Right hindlimb (tissue), 1 donor: ENCODE measurements at places on chromosomes 3 and 15.
A peak's percentile ranks its signal among the peaks of the same experiment; 100 is the strongest.

GRCh38 chr3:123740391-123740822, 143.7 kb downstream of the MYLK start:
- DNase-seq: no peak

DNA sequence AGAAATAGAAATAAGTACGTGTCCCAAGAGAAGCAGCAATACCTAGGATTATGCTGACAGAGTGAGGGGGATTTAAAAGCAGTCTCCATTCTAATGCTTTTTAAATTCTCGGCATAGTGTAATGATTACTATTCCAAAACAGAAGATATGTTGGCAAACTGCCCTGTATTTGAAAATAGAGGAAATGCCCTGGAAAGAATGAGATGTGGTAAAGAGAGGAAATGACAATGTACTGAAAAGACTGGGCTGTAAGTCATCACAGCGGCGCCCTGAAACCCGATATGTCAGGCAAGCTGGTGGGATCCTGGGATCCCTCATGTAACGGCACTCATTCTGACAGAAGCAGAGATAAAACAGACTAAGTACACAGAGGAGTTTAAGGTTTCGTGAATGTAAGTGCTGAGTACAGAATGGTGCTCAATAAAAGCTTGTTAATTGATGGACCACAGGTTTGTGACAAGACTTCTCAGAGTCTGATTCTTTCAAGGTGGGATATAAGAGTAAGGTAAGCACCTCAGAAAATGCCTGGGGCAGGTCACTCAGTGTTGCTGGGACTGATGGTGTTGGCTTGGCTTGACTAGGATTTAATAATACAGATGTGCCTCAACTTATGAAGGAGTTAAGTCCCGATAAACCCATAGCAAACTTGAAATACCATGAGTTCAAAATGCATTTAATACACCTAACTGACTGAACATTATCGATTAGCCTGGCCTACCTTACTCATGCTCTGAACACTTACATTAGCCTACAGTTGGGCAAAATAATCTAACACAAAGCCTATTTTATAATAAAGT, 91.4 kb downstream of the NFKBIZ start:
- peak; percentile 65 for DNase-seq

DNA sequence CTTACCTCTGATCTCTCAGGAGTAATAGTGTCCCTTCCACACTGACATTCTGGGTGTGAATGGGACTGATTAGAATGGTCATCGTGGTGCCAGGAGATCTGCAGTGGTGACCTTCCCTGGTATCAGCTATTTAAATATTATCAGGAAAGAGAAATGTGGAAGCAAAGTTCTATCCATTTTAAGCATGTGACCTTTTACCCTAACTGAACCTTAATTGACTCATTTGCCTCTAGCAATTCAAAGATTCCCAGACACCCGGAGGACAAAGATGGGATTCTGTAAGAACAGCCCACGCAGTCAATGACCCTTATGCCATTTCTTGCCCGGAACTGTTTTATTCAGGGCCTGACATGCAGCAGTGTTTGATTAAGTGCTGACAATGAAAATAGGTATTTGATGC, 10.3 kb downstream of the LIPC start:
- no peak for DNase-seq

GRCh38 chr3:178851564-178851963, 220.0 kb downstream of the ZMAT3 start:
- peak; percentile 58 for DNase-seq

- DNase-seq: no peak
These were observed 359 bp downstream of the TPM1 start for GRCh38 chr15:63042877-63043334.

GRCh38 chr15:62569460-62570404, 404.6 kb upstream of the C2CD4B start:
- DNase-seq: no peak

DNA sequence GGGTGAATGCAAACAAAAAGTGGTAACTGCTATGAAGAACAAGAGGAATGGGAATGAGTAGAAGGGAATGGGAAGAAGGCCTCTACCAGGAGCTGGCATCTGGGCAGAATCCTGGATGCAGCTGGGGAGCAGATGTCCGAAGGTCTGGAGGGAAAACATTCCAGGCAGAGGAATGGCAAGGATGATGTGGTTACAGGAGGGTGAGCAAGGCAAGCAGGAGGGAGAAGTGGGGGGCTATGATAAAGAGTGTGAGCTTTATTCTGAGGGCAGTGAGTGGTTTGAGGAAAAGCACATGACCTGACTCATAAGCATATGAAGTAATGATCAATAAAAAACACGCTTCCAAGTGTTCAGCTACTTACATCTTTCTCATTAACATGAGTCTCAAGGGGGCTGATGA, 17.1 kb downstream of the SKIC8 start:
- no peak for DNase-seq

DNA sequence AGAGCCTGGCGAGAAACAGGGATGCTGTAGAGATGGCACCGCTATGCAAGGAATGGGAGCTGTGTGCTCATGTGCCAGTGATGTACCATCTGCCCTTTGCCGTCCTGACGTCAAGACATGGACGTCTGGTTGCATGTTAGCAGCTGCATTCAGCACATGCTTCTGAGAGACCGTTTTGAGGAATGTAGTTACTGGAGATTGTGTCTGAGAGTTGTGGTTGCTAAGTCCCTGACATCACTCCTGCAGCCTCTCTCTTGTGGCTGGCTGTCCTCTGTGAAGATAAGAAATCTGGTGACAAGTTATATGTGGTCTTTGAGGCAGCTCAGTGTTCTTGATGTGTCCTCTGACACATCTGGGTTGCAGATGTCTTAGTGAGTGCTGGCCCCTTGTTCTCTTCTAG, 165.1 kb downstream of the APBA2 start:
- no peak for DNase-seq

- DNase-seq: no peak
These were observed 5.2 kb upstream of the TMCO5A start for GRCh38 chr15:37929238-37929637.

DNA sequence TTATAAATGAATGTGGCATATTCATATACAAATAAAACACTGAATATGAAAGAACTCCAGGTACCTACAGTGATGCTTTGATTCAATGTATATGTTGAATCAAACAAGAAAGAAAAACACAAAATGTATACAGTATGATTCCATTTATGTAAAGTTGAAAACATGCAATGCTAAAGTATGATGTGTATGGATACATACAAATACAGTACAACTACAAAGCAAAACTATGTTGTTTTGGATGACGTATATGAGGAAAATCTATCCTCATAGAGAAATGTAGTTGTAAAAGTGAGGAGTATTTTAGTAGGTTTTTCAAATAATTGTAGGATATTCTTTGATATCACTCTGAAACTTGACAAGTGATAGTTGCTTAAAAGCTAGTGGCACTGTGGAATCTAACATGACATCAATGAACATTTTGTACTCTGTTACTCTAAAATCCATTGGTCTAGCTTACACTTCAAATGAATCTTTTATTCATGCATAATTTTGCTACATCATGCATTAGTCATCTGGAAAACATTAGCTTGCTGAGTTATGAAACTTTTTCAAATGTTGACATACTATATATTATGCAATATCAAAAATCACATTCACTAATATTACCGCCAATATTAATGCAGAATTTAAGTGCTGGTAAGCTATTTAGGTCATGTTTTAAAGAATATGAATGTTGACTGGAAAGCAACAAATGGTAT, 278.1 kb upstream of the CHRNA7 start:
- no peak for DNase-seq

DNA sequence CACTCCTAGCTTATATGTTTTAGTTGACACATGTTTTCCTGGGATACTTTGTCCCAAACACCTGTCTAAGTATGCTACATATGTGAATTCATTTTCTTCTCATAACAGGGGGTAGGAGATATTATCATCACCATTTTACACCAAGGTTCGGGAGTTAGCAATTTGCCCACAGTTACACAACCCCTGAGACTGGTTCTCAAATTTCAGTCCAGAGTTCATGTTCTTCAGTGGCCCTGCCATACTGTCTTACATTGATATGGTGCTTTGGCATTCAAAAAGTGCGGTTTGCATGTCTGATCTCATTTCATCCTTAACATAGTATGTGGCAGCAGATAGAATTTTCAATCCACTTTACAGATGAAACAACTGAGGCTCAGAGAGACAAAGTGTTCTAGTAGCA, 38.4 kb downstream of the ROBO2 start:
- no peak for DNase-seq

DNA sequence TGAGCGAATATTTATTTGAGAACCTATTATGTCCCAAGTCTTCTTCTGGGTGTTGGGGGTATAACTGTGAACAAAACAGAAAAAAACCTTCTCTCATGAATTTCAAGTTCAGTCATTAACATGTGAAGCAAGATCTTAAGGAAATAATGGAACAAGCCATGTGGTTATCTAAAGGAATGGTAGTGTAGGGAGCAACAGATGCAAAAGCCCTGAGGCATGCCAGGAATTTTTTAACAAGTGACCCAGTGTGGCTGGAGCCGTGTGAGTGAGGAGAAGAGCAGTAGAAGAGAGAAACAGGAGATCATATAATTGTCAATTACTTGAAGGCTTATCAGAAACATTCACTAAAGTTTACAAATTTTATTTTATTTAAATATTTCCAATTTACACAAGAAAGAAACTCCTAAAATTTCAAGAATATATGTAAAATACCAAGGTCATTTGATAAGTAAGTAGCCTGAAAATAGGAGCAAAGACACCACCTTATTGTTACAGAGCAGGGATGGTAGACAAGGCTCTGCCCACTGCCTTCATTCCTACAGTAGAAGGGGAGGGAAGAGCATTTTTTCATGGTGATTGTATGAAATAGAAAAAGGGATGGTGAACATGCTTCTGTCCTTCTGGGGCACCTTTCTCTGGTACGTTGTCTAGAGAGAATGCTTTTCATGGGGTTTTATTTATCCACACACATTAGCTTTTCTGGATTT, 345.1 kb downstream of the PLOD2 start:
- DNase-seq: no peak

GRCh38 chr3:120200493-120201235, 84.4 kb downstream of the GPR156 start:
- DNase-seq: no peak

DNA sequence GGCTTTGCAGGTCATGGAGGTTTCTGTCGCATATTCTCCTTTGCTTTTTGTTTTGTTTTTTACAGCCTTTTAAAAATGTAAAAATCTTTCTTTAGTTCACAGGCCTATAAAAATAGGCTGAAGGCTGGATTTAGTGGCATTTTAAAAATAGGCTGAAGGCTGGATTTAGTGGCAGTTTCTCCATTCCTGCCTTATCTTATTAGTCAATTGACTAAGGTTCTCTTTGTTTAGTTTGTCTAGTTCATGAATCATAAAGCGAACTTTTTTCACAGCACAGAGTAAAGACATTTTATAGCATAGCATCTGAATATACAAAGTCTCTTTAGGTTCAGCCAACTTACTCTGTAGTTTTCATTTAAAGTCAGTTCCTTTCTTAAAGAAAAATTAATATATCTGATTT, 31.4 kb downstream of the AP4E1 start:
- no peak for DNase-seq

DNA sequence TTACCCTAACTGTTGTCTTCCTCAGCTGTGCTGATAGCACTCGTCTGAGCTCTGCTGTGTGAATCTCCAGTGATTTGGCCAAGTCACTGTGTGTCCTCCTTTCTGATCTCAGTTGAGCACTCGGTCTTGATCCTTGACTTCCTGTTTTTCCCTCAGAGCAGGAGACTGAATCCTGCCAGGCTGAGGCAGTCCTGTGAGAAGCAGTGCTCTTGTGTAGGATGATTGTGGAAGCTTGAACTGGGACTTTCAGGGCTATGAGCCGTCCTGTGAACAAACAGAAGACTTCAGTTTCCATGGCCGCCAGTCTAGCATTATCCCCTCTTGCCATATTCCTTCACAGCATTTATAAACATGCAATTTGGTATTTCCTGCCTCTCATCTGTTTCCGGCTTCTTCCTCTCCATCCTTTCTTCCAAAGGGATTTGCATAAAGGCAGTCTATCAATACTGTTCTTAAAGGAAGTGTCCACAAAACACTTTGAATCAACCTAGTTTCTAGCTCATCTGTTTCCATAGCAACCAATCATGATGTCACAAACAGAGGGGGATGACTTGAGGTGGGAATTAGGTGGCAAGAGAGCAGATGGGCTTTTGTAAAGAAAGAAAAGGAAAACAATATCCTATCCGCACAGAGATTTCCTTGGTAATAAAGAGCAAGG, 237.2 kb downstream of the AGBL1 start:
- peak; percentile 26 for DNase-seq

GRCh38 chr3:76436894-76437293, 603.0 kb upstream of the ROBO2 start:
- DNase-seq: no peak

DNA sequence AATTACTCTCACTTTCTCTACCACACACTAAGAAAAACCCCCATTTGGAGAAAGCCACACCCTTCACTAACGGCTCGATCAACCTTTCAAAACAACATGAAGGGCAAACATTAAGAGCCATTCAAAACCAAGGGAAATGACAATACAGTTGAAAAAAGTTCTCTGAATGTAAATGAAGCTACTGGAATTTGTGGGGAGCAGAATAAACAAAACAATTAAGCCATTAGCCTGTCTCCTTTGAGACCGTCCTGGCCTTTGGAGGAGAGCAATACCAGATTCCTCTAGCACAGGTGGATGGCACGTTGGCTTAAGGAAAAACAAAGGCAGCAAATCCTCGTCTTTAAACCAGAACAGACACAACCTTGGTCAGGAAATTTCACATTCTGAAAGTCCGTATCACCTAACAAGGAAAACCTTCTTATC, 18.7 kb downstream of the MYO1E start:
- no peak for DNase-seq

- DNase-seq: no peak
These were observed 38.7 kb downstream of the PDIA5 start for GRCh38 chr3:123105201-123106189.

GRCh38 chr15:89629829-89630228, 25.4 kb downstream of the KIF7 start:
- no peak for DNase-seq

DNA sequence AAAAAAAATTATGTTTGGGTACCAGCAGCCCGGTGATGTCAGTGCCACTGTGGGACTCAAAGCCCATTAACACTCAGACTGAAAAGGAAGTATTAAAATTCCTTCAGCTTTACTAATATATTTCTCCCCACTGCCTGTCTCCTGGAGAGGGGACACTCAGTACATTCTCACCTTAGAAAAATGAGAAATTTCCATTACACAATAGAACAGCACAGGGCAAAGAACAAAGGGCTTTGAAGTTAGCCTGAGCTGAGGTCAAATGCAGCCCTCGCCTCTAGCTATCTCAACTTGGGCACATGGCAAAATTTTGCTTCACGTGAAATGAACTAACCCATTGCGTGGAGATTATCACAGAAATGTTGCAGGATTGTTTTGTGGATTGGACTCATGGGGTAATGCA, 80.8 kb downstream of the RARB start:
- DNase-seq: no peak
